Erythroblast (primary cell): ENCODE measurements at places on chromosomes 3 and 15.
A peak's percentile ranks its signal among the peaks of the same experiment; 100 is the strongest.

DNA sequence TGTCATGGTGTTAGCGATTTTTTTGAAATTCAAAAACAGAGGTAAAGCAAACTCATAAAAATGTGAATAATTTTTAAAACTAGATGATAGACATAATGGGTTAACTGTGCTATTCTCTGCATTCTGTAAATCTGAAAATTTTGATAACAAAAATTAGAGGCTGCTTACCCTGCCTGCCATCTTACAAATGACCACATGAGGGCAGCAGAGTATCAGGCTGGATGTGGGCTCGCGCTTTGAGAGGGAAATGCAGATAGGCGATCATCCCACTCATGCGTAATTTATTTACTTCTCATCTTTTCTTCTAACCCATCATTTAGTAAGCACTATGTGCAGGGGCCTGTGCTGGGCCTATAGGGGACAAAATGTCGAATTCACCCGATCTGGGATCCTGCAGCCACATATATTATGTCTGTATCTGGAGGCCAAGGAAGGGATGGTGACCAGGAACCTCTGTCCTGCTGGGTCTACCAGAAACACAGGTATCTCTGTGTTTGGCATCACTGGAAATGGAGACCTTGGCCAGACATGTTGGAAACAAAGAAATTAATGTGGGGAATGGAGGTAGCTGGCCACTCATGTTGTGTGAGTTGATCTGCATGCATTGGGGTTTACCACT, 7.8 kb upstream of the RAD18 start:
- peak; percentile 84 for DNase-seq

DNA sequence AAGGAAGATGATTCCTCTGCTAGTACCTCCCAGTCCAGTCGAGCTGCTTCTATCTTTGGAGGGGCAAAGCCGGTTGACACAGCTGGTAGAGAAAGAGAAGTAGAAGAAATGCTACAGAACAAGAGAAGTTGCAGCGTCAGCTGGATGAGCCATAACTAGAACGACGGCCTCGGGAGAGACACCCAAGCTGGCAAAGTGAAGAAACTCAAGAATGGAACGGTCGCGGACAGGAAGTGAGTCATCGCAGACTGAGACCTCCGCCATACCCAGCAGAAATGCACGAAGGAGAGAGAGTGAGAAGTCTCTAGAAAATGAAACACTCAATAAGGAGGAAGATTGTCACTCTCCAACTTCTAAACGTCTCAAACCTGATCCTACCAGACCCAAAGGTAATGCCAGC, 19.0 kb upstream of the PARP14 start:
- DNase-seq, result no peak

- DNase-seq, result no peak
Measured at GRCh38 chr3:171503817-171504216, 43.6 kb upstream of the TNIK start.

DNA sequence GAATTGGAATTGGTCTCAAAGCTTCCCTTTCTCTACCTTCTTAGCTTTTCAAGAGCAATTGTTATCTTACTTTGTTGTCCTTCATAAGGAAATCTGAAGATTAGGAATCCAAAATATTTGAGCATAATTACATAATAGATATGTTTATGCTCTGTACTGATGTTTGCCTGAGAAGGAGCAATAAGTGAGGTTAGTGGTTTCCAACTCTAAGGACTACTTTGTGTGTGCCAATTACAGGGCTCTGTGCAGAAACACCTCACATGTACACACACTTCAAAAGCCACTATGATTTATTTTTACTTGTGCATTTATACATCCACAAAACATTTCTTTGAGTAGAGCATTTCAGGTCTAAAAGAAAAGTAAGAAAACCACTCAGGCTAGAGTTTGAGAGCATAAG, 49.9 kb downstream of the MME start:
- DNase-seq, result no peak

- no peak for DNase-seq
Measured at GRCh38 chr3:34107669-34108068, 309.2 kb downstream of the PDCD6IP start.

- DNase-seq, result no peak
Measured at GRCh38 chr3:121436641-121437040, 109.1 kb downstream of the POLQ start.

DNA sequence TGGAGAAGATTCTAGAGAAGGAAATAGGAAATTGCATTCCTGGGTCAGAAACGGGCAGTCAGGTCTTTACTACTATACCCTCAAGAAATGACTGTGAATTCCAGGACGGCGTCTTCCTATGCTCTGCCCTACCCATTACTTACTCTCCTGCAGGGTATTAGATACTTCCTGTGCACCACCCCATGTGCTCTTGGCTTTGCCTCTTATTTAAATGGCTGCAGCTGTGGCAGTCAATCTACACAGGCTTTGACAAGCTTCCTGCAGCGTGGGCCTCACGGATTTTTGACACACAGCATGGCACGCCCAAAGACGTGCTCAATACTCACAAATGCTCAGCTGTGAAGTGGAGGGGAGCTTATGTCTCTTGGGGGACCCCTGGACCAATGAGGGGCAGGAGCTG, 206.1 kb downstream of the SV2B start:
- no peak for DNase-seq

- DNase-seq, result peak; percentile 44
Measured at GRCh38 chr15:74882528-74882927, 7.3 kb upstream of the MPI start.

DNA sequence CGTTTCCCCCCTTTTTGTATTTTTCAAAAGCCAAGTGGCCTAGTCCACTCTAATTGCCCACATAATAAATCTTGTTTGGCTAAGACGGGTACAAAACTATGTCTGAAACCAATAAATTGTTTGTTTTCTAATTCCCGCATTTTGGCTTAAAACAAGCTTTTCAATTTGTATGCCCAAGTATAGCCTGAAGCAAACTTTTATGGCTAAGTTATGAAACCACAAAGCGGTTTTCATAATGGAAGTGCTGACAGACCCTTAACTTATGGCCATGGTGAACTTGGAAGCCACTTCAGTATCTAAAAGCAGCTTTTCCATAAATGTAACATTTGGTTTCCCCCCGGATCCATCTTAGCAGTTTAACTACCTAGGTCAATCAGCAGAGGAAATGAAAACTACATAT, 29.9 kb upstream of the POLR2M start:
- DNase-seq, result no peak

DNA sequence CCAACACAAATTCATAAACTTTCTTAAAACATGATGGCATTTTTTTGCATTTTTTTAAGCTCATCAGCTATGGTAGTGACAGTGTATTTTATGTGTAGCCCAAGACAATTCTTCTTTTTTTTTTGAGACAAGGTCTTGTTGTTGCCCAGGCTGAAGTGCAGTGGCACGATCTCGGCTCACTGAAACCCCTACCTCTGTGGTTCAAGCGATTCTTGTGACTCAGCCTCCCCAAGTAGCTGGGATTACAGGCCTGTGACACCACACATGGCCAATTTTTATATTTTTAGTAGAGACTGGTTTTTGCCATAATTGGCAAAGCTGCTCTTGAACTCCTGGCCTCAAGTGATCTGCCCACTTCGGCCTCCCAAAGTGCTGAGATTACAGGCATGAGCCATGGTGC, 17.3 kb upstream of the USP50 start:
- DNase-seq, result no peak

GRCh38 chr3:72316501-72317279, 531.6 kb downstream of the SHQ1 start:
- no peak for DNase-seq

GRCh38 chr3:103127737-103128136, 692.9 kb downstream of the ZPLD1 start:
- DNase-seq, result no peak

- DNase-seq, result peak; percentile 80
Measured at GRCh38 chr3:9912294-9912935, 4.5 kb upstream of the IL17RC start.

DNA sequence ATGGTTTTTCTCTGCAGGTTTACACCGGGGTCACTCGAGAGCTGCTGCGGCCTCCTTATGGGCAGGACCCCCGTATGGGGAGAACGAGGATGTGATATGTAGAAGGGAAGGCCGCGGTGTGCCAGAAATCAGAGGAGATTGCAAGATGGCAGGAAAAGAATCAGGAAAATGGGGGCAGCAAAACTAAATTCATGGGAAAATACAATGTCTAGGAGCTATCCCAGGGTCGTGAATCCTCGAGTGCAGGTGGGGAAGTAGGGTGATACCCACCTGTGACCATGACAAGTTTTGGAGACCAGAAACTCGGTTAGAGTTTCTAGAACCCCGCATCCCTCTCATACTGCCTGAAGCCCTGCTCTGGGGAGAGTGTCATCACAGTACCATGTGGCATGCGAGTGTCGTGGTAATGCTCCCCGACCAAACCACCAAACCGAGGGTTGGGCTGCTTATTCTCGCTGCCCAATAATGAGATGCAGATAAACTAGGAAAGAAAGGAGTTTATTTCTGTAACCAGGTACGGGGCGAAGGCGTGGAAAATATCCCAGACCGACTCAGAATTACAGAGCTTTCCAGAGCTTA, 781 bp downstream of the TRNT1 start:
- DNase-seq, result peak; percentile 48

GRCh38 chr3:197219619-197220018, 78.8 kb downstream of the DLG1 start:
- no peak for DNase-seq

DNA sequence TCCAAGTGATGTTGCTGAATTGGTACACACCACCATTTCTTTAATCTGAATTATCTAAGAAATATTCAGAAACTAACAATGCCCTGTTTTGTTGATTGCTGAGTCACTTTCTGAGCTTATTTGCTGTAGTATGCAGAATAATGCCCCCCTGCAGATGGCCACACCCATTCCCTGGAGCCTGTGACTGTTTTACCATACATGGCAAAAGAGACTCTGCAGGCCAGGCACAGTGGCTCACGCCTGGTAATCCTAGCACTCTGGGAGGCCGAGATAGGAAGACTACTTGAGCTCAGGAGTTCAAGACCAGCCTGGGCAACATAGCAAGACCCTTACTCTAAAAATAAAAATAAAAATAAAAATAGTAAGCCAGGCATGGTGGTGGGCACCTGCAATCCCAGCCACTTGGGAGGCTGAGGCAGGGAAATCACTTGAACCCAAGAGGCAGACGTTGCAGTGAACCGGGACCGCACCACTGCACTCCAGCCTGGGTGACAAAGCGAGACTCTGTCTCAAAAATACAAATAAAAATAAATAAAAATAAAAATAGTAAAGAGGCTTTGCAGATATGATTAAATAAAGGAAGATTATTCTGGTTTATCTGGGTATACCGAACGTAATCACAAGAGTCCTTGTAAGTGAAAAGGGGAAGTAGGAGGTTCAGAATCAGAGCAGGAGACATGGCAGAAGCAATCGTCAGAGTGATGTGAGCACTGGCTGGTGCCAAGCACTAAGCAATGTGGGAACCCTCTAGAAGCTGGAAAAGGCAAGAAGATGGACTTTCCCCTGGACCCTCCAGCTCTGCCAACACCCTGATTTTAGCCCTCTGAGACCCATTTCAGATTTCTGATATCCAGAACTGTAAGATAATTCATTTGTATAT, 19.0 kb downstream of the PCYT1A start:
- peak; percentile 70 for DNase-seq

DNA sequence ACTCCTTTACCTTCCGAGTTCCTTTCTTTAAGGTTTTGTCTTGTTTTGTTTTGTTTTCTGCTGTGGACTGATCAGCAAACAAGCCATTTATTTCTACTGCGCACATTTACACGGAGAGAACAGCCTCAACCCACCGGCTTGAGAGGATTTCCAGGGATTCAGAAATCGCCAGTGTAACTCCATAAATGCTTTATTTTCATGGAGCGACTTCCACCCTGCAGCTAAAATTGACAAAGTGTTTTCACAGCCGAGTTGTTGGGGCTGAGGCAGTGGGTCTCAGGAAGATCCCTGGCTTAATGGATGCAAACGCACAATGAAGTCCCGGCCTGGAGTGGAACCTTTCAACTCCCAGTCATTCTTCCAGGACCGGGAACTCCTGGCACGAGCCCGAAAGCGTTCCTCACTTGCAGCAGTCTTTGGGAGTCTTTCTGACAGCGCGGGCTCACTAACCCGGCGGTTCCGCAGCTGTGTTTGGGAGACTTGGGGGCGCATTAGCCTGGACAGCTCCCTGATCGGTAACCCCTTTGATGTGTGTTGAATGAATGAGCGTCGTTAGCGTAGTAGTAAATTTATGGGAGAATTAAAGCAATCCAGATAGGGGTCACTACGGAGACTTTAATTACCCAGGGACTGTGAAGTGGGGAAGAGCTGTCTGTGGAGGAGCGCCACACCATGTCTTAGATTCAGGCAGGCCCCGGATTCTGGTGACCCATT, 785 bp upstream of the MYRIP start:
- peak; percentile 34 for DNase-seq

GRCh38 chr3:18556001-18556408, 130.9 kb upstream of the SATB1 start:
- DNase-seq, result no peak

GRCh38 chr3:35777563-35778554, 138.5 kb downstream of the ARPP21 start:
- no peak for DNase-seq

DNA sequence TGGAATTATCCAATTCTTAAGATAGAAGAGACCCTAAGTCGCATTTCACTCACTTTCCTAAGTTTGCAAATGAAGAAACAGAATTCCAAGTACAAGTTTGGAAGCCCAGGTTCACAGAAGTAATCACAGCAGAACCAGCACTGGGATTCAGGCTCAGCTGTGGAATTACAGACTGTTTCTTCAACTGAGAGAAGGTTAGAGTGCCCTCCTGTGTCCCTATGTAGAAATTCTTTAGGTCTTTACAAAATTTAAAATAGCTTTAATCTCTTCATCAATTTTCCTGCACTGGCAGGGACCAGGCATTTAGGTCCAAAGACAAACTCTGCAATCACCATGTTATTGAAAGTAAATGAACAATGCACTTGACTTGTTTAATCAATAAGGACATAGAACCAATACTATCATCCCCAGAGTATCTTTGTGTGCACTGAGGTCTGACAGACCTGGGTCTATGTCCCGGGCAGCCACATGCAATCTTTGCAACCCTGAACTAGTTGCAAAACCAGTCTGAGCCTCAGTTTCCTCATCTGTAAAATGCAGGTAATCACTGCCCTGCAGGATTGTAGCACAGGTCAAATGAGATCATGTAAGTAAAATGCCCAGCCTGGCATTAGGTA, 96.3 kb upstream of the ZBED2 start:
- DNase-seq, result peak; percentile 32

DNA sequence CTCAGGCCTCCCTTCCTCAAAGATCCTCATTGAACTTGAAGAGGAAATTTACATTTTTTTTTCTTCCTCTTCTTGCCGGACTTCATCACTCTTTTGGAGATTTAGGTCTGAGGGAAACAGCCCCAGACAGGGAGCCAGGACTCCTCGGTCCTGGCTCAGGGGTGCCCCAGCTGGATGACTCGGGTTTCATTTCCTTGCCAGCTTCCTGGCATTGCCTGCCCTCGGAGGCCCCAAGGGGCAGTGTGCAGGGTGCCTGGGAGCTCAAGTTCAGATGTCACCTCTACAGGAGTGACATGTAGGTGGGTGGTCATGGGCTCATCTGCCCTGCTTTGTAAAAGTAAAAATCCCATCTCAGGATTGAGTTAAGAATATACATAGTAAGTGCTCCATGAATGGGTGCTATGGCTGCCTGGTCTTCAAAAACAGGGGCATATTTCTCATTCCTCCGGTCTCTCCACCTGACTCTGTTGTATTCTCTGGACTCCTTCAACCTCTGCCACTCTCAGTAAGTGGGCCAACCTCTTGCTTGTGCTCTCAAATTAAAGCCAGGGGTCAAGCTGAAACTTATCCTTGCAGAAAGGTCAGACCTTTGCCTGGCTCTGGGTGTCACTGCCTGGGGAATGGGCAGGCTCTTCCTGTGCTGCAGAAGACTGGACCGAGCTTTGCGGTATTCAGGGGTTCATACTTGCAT, 51.8 kb downstream of the SMAD6 start:
- no peak for DNase-seq
